Omental fat pad (tissue), 4 donors: ENCODE measurements at places on chromosomes 7 and 10. TPM values are rescaled to one million over a fixed set of nuclear protein-coding genes. Genes with fewer than 3 reads are reported as not detected.

The KLF14 gene
- 1.4 TPM for total RNA-seq

The PTPRE gene
- 28.1 TPM for total RNA-seq

The GNAT3 gene
- total RNA-seq: not detected

The POLR1F gene
- total RNA-seq: 13.4 TPM

The PRRT4 gene
- total RNA-seq: 7.6 TPM

The CALML3 gene
- total RNA-seq: not detected

The HOXA1 gene
- 0.84 TPM for total RNA-seq

The CTAGE8 gene
- total RNA-seq: 0.65 TPM

The PCBD1 gene
- total RNA-seq: 77.2 TPM

The CALY gene
- total RNA-seq: not detected

The COL13A1 gene
- total RNA-seq: not detected

The IFIT2 gene
- total RNA-seq: 3.4 TPM

The PRSS37 gene
- total RNA-seq: not detected

The VKORC1L1 gene
- 32.5 TPM for total RNA-seq

The CALHM2 gene
- total RNA-seq: 63.5 TPM

The NEUROG3 gene
- total RNA-seq: not detected

The FZD1 gene
- 8.0 TPM for total RNA-seq

The OR2A1 gene
- total RNA-seq: 0.95 TPM

The VSTM4 gene
- total RNA-seq: 11.8 TPM

The SYNPO2L gene
- total RNA-seq: not detected

The ASAH2 gene
- 0.38 TPM for total RNA-seq

The TEX47 gene
- total RNA-seq: not detected

The GFRA1 gene
- 142 TPM for total RNA-seq

The BZW2 gene
- 51.3 TPM for total RNA-seq

The CCDC3 gene
- total RNA-seq: 23.5 TPM

The FANK1 gene
- 1.3 TPM for total RNA-seq

The MRLN gene
- total RNA-seq: not detected

The INPP5A gene
- 34.1 TPM for total RNA-seq

The LHFPL3 gene
- not detected for total RNA-seq

The ANXA8L1 gene
- 2.4 TPM for total RNA-seq

The ANTXRL gene
- total RNA-seq: not detected

The USP54 gene
- total RNA-seq: 25.0 TPM

The LRRN3 gene
- total RNA-seq: 1.7 TPM

The RUFY2 gene
- total RNA-seq: 21.3 TPM

The STOX1 gene
- 4.0 TPM for total RNA-seq

The SUGCT gene
- 1.1 TPM for total RNA-seq

The DGKI gene
- total RNA-seq: 1.5 TPM

The KIAA1217 gene
- 23.8 TPM for total RNA-seq

The FAM237B gene
- not detected for total RNA-seq

The ZCWPW1 gene
- 4.2 TPM for total RNA-seq

The PDGFA gene
- total RNA-seq: 9.6 TPM

The LRMDA gene
- 12.0 TPM for total RNA-seq

The PROSER2 gene
- 7.1 TPM for total RNA-seq

The MYL7 gene
- total RNA-seq: not detected

The LRRC17 gene
- 0.69 TPM for total RNA-seq
